ENCODE measurements at places on chromosomes 3 and 15.

GRCh38 chr3:60755094-60755493 lies 496.2 kb downstream of the FHIT start:
- peak; percentile 18 for DNase-seq

GRCh38 chr3:117407317-117407716 lies 697.7 kb downstream of the TUSC7 start:
- peak; percentile 9 for DNase-seq

DNA sequence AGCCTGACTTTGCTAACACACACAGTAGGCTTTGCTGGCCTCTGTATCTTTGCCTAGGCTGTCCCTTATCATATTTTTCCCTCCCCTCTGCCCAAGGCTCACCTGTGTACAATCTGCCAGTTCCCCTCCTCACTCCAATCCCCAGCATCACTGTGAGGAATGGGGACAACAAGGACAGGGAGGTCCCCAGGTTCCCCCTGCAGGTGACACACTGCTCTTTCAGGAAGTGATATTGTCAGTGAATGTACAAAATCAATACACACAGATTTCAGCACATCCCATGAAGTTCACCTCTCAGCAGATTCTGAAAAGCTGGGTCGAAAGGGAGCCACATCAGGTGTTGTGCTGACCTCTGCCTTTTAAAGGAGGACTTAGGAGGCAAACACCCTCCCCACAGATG lies 177.5 kb downstream of the RAB11A start:
- no peak for DNase-seq

GRCh38 chr3:35965908-35966307 lies 326.6 kb downstream of the ARPP21 start:
- DNase-seq, result peak; percentile 50

GRCh38 chr3:189726277-189726676 lies 95.1 kb downstream of the TP63 start:
- no peak for DNase-seq

GRCh38 chr3:100244264-100244663 lies 16.5 kb upstream of the TBC1D23 start:
- DNase-seq, result no peak

- peak; percentile 28 for DNase-seq
Observed at GRCh38 chr3:8324747-8325146, 176.9 kb upstream of the LMCD1 start.

DNA sequence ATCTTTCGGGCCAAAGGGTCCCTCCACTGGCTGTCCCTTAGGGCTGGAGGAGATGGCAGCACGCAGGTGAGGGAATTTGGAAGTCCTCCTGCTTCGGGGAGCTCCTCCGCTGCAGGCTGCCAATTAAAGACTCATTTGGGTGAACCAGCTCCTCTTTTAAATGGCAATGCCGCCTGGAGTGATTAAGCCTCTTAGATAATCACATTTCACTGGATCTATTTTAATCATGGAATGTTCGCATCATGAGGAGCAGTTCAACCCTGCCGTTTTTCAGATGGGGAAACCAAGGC lies 117.9 kb downstream of the LIPC start:
- DNase-seq, result no peak

GRCh38 chr3:100558233-100558632 lies 51.2 kb upstream of the ADGRG7 start:
- no peak for DNase-seq

DNA sequence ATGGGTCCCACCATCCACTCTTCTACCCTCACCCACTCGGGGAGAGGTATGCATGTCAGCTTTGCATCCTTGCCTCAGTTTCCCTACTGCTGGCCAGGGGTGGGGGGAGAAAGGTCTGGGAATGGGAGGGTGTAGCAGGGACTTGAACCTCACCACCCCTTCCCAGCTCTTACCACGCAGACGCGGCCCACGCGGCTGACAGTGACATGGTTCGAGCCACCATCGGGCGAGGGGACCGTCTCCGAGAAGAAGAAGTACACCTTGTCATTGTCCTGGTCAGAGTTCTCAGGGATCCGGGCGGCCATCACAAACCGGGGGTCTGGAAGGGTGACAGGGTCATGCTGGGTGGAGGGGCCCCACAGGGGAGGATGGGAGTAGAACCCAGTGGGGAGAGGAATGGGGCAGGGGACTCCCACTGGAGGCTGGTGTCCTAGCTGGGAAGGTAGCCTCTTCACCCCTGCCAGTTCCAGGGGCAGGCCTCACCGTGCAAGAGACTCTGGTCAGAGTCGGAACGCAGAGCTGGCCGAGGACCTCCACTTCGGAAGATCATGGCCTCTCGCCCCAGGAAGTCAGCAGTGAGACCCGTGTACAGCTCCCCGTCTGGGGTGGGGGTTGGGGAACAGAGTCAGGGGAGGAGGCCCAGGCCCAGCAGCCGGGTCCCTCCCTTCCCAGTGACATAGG lies 3.7 kb downstream of the SEMA3G start:
- DNase-seq, result no peak

DNA sequence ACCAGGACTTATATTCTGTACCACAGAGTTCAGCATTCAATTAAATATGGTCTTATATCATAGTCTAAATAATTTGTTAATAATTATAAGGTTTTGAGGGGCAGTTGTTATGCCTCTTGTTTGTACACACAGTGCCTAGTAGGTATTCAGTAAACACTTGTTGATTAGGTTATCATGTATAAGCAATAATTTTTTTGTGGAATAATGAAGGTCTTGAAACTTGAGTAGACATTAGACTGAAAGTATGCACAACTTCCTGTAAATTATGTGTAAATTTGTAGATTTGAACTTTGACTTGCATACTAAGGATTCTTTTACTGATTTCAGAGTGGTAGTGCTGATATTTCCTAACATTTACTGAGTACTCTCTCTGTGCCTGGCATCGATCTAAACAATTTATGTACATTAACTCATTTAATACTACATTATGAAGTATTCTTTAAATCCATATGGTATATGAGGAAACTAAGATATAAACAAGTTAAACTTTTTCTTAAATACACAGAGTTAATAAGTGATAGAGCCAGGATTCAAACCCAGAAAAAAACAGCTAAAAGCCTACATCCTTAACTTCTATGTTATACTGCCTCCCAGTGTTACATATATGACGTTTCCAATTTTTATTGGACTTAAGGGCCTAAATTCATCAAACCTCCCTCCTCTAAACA lies 65.1 kb downstream of the GLCE start:
- DNase-seq, result peak; percentile 46

GRCh38 chr3:106609666-106610301 lies 741.0 kb upstream of the CBLB start:
- DNase-seq, result peak; percentile 50

DNA sequence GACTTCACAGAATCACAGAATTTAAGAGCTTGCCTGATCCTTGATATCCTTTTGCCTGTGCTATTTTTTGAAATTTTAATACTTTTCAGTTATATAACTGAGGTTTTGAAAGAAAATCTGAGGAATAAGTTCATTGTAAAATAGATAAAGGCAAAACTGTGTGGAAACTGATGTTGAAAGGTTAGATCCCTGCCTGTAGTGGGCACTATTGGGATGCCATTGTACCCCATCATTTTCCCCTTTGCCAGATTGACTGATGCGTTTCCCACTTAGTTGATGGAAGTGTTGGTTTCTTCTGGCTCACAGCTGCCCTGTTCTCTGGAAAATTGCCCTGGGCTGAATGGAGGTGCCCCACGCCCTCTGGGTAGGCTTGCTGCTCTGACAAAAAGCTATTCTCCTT lies 387.9 kb downstream of the RBMS3 start:
- DNase-seq, result no peak

DNA sequence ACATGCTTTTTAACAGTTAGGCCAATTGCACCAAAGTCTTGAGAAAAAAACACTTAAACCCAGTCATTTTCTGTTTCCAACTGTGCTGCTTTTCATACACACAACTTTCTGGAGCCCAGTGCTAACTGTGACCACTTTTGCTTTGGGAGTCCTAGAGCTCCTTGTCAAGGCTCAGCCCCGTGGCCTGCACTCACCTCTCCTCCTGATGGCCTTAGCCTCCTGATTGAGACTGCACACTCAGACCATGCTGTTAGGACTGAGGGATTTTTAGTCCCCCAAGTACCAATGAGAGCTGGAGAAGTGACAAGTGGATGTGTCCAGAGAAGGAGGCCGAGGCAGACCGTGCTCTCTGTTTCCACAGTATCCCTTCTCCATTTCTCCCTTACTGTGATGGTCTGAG lies 15.2 kb upstream of the RARRES1 start:
- DNase-seq, result no peak

- no peak for DNase-seq
Observed at GRCh38 chr15:58526647-58527192, 94.9 kb downstream of the LIPC start.

DNA sequence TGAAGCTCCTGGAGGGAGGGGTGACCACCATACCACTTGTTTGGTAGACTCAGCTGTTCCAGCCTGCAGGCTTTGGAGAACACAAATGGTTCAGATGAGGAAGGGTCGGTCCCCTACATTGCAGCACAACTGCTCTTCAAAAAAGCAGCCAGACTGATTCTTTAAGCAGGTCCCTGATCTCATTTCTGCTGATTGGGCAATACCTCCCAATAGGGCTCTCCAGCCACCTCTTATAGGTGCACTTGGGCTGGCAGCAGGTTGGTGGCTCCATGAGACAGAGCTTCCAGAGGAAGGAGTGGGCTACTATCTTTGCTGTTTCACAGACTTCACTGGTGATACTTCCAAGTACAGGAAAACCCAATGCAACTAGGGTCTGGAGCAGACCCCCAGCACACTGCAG lies 65.9 kb upstream of the PEX5L start:
- DNase-seq, result no peak

- DNase-seq, result no peak
Observed at GRCh38 chr3:32412887-32413286, 21.2 kb downstream of the CMTM7 start.

DNA sequence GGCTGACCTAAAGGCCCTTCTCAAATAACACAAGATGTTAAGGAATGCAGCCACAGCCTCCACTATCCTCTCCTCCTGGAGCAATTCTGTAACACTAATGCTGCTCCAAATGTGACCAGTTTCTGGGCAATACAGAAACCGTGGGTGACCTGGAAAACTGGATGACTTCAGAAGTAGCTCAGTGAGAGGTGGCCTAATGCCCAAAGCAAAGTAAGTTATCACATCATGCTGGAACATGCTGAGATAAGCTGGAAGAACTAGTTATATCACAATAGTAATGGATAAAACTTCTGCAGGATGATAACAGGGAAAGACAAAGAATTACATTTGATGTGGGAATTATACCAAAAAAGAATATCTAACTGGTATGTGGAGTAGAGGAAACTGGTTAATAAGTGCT lies 72.0 kb downstream of the DHX30 start:
- no peak for DNase-seq

DNA sequence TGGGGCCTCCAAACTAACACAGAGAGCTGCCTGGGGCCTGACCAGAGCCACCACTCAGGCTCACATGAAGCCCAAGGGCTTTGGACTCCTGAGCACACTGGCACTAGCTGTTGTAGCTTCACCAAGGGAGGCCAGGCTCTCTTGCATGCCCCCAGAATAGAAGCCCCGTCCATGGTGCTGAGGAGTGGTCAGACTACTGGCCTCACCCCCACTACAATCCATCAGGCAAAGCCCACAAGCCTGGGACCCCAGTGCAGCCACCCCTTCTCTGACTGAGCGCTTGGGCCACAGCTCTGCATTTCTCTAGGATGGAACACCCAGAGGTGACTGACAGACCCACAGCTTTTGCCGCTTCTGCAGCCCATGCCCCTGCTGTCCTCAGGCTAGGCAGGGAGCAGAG lies 180.8 kb downstream of the PYDC2 start:
- DNase-seq, result no peak

DNA sequence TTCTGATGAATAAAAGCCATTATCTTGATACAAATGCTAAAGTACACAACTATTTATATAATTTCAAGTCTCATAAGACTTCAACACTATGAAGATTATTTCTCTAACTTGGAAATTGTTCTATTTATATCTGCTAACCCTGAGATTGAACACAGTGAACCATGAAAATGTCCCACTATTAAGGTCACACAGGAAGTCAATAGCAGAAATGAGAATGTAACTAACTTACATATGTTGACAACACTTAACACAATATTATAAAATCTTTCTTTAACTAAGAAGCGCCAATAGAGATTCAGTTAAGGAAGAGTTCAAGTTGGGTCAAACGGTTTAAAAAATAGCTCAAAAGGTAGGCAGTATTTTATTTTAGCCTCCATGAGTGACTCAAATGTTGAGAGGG lies 551.8 kb upstream of the CBLB start:
- DNase-seq, result no peak

- DNase-seq, result no peak
Observed at GRCh38 chr15:97561529-97561928, 399.0 kb upstream of the ARRDC4 start.

GRCh38 chr3:173135059-173135458 lies 6.0 kb downstream of the SPATA16 start:
- peak; percentile 17 for DNase-seq

DNA sequence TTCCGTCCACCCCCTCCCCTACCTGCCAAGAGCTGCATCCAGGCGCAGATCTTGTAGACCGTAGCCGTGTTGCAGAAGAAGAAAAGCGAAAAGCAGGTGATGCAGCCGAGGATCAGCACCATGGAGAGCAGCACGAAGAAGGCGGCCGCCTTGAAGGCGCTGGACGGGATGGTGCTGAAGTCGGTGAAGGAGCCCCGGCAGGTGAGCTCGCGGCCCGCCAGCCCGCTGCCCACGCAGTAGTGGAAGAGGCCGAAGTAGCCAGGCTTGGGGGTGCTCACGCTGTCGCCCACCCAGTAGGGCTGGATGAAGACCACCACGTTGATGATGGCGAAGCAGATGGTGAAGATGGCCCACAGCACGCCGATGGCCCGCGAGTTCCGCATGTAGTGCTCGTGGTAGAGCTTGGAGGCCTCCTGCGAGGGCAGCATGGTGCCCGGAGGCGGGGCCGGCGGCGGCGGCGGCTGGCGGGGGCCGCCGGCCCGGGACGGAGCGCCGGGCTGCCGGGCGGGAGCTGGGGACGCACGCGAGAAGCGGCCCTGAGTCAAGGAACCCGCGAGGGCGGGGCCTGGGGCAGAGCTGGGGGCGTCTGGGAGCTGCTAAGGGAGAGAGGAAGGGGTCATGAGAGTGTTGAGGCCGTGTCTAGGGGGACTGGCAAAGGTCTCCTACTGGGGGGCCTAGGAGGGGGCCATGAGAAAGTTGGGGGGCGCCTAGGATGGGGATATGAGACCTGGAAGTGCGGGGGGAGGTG lies 1.2 kb downstream of the LHFPL4 start:
- DNase-seq, result no peak

DNA sequence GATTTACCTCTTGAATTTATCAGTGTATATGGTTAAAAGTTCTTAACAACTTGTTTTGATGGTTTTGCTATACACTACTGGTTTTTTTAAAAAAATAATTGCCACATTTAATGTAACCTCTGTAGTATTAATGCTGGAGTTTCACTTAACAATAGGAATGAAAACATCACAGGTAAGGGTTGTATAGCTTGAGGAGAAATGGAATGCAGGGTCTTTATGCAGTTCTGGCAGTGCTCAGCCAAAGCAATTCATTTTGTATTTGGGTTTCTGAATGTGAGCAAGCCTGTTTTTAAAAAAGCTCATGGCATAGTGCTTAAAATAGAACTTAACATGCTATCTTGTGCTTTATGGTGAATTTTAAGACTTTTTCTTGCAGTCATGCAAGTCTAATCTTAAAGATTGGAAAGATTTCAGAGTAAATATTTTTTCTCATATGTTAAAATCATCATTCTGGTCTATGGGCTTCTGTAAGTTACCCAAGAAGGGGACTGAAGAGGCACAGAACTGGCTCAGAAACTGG lies 8.9 kb downstream of the PIAS1 start:
- no peak for DNase-seq

Measured in SW480 (cell line).